ENCODE measurements at places on chromosomes 1 and 21.

- no peak for DNase-seq
Observed at GRCh38 chr1:247366926-247367645, 35.4 kb upstream of the ZNF496 start.

DNA sequence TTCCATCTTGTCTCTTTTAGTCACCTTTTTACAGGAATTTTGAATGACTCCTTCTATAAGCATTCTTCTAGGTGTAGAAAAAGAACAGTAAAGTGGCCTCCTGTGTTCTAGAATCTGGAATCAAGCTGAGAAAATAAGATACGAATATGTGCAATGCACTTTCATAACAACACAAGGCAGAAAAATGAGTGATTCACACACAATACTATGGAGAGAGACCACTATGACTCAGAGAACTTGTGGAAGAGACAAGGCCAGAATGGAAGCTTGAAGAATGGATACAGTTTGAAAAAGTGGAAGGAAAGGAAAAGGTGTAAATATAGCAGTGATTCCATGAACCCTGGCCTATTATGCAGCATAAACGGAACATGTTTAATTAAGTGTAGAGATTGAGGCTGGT lies 57.1 kb upstream of the SAMSN1 start:
- DNase-seq: no peak

- no peak for DNase-seq
Observed at GRCh38 chr1:76503100-76503499, 364.2 kb upstream of the ST6GALNAC5 start.

- no peak for DNase-seq
Observed at GRCh38 chr21:25834381-25834780, 99.6 kb downstream of the GABPA start.

GRCh38 chr1:226635456-226635941 lies 86.9 kb downstream of the STUM start:
- no peak for DNase-seq

DNA sequence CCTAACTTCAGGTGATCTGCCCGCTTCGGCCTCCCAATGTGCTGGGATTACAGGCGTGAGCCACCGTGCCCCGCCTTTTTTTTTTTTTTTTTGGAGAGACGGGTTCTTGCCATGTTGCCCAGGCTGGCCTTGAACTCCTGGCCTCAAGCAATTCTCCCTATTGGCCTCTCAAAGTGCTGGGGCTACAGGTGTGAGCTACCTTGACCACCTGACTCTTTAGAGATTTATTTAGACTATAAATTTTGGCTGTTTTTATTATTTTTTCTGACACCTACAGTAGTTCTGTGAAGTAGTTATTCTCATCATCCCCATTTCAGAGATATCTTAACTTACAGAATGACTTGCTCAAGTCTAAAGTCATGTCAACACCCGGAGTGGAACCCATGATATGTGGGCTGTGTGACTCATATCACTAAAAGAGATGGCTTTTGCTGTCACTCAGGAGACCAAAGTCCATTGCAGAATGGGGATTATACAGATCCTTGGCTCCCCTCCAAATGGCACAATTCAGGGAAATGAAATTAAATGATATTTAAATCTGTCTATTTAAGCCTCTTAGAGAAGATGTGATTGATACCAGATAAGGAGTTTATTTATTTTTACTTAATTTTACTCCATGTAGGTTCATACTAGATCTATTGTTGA lies 93.2 kb downstream of the CTH start:
- no peak for DNase-seq

GRCh38 chr1:160179336-160179735 lies 11.0 kb upstream of the CASQ1 start:
- DNase-seq: no peak

GRCh38 chr1:214859647-214860046 lies 222.9 kb upstream of the KCNK2 start:
- no peak for DNase-seq

GRCh38 chr1:40794974-40795715 lies 11.6 kb downstream of the KCNQ4 start:
- no peak for DNase-seq

DNA sequence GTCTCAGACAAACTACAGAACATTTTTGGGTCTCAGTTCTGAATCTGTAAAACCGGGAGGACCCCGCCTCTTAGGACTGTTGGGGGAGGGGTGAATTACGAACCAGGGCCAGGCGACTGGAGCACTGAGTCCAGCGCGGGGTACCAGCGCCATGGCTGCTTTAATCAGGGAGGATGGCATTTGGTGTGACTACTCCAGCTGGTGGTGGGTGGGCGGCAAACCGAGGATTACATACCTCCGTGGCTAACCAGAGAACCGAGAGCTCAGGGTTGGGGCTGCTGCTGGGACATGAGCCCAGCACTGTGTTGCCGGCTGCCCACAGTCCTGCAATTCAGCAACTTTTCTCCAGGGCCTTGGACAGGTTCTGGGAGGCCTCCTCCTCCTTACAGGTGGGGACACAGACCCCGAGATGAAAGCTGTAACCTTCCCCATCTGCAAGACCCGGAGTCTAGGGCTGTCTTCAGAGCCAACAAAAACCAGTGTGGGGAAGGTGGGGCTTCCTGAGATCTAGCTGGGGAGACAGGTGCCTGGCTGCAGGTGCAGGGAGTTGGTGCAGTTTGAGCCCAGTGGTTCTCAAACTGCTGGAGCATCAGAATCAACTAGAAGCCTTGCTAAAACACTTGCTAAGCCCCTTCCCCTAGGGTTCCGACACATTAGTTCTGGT lies 273.5 kb downstream of the FOXD2 start:
- no peak for DNase-seq

DNA sequence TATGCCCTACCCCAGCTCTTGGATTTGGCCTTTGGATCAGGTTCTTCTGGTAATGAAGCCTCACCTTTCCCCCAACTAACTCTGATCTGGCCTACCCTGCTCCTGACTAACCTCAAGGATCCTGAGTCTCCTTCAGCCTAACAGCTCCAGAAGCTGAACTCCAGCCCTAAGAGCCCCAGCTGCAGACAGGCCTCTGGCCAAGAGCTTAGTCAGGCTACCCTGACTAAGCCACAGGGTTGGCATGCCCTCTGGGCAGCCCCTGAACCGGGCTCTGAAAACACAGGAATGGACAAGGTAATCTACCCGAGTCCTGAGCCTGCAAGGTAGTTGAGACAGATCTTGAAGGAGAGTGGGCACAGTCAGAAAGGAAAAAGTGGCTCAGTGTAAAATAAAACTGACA lies 29.4 kb downstream of the COA7 start:
- no peak for DNase-seq

DNA sequence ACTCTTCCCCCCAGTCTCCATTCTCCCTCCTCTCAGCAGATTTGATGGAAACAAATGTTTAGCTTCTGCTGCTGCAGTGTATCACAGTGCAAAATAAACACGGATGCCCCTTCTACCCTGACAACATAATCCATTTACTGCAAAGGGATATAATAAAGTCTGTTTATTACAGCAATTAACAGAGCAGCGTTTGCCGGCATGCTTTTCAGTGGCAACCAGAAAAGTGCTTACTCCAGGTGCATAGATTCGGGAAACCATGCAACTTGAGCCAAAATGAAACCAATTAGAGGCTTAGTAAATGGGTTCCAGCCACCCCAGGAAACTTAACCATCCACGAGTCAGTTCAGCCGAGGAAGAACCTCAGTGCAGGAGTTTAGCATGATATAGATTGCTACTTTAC lies 12.9 kb upstream of the LEMD1 start:
- no peak for DNase-seq

DNA sequence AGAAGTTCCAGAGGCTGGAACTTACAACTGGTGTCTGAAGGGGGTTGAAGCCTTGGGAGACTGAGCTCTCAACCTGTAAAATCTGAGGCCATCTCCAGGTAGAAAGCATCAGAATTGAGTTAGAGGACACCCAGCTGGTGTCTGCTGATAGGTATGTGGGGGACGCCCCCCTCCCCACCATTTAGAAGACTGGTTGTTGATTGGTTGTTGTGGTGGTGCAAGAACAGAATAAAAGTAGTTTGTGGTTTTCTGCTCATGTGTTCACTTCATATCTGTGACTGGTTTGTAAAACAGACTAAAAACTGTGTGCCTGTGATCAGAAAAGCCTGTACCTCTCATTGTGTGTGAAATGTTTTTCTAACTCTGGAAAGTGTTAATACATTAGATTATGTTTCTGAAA lies 33.2 kb upstream of the PDE4B start:
- no peak for DNase-seq

DNA sequence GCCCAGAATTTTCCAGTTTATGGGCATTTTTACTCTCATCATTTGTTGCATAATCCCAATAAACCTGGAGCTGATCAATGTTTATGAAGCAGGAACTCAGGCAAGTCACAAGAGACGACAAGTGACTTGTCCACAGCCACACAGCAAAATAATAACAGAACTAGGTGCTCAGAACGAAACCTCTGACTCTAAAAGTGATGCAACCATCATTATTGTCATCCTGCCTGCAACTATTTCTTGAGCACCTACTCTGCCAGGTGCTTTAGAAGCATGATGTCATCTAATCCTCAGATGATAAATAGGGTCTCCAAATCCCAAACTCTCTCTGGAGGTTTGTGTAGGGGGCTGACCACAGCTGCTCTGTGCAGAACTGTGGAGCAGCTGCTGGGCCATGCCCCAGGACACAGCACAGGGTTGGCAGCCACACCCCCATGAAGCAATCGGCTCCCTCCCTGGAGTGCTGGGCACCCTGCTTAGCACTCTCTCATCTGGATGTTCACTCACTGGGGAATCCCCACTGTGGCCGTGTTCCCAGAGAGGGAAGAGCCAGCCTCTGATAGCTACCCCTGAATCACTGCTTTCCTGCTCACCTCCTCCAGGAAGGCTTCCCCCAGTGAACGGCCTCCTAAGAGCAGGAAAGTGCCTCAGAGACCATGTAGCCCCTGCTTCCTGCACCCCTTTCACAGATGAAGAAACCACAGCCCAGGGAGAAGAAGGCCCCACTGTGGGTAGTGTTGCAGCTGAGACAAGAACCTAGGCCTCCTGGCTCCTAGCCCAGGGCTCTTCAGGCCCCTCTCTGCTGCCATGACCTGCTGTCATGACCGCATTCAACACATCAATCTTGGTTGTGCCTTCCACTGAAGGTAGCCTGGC lies 2.1 kb downstream of the TTC22 start:
- DNase-seq: no peak

Measured in activated naive CD4-positive, alpha-beta T cell (primary cell).